GM13977 (cell line): ENCODE measurements at places on chromosomes 7 and 10.

DNA sequence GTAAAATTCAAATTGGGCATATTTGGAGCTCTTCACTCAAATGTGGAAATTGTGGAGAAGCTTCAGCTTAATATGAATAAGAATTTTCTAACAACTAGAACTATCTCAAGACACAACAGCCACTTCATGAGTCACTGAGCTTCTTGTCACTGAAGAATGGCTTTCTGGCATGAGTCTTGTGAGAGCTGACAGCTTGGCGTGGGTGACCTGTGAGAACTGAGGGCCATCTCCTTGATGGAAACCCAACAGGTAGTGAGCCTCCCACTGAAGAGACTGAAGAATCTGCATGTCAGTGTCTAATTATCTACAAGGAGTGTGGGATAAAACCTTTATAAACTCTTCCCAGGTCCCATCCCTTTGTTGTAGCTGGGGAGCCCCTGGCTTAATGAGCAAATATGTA, 66.0 kb downstream of the CLEC2L start:
- no peak for DNase-seq

DNA sequence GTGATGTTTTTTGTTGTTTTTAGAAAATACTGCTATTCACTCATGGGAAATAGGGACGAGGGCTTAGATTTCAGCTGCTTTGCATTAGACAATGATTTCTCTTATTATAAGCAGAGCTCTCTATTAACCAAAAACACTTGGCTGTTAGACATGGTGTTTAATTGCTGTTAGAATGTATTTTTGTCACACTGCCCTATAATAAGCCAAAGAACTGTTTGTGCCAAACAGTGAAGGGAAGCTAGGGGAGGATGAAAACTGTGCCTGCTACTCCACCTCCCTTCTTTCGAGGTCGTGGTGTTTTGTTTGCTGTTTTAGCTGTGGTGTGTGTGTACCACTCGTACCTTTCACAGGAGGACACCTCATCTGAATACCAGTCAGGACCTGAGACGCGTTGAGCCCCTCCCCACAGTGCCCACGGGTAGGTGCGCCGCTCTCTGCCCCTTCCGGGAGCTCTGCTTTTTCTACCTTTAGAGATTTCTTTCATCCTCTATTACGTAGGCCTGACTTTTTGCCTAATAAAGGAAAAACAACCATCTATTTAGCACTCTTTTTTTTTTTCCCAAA, 57.9 kb downstream of the CUX1 start:
- no peak for DNase-seq

- no peak for DNase-seq
These were observed 18.1 kb upstream of the CNNM2 start for GRCh38 chr10:102900006-102900405.

DNA sequence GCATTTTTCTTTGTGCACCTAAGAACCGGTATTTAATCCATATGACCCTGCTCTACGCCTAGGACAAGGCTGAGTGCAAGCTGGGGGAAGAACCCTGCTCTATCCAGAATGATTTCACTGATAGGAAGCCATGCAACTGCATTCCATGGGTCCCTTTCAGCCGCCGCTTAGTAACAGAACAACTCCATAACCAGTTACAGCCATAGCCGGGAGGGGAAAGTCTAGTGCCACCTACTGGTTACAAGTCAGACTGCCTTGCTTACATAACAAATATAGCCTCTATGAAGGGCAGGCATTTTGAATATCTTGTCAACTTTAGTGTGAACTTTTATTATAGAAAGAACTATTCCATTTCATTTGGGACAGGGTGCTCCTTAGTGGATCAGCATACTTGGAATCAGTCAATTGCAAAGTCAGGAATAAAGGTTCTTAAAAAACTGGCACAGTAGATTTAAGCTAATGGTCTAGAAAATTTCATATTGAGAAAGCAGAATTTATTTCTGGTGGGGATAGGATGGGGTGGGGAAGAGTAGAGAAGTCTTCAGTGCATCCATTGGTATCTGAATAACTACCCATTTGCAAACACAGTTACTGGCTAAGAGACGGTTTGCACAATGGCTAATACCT, 521.7 kb downstream of the ADRA2A start:
- peak; percentile 53 for DNase-seq

- DNase-seq = no peak
These were observed 157.3 kb upstream of the ADCY1 start for GRCh38 chr7:45416846-45417245.

DNA sequence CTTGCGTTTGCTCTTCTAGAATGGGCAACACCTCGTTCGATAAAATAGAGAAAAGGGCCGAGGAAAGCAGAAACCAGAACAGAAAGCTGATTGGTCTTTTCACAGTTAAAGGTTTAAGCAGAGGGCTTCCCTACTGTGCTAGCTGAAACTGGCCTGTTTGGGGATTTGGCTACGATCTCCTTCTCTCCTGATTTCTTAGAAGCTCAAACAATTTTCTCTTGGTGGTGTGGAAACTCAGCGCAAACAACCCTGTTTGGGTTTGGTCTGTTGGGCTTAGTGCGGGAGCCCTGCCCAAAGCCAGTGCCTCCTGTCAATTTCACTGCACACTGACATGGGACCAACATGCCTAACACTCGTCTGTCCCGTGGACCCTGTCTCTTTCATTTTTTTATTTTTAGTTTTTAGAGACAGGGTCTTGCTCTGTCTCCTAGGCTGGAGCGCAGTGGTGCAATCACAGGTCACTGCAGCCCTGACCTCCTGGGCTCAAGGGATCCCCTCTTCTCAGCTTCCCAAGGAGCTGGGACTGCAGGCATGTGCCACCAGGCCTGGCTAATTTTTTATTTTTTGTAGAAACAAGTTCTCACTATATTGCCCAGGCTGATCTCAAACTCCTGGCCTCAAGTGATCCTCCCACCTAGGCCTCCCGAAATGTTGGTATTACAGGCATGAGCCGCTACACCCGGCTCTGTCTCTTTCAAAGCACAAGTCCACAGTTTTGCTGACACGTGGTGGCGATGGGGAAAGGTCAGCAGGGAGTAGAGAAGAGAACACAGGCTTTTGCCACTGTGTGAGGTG, 16.5 kb upstream of the BNIP3 start:
- no peak for DNase-seq

GRCh38 chr7:116598278-116598677, 73.4 kb downstream of the CAV1 start:
- no peak for DNase-seq

GRCh38 chr10:28838908-28839307, 161.6 kb downstream of the BAMBI start:
- DNase-seq = no peak

GRCh38 chr10:102163342-102163989, 11.3 kb downstream of the NOLC1 start:
- DNase-seq = no peak

DNA sequence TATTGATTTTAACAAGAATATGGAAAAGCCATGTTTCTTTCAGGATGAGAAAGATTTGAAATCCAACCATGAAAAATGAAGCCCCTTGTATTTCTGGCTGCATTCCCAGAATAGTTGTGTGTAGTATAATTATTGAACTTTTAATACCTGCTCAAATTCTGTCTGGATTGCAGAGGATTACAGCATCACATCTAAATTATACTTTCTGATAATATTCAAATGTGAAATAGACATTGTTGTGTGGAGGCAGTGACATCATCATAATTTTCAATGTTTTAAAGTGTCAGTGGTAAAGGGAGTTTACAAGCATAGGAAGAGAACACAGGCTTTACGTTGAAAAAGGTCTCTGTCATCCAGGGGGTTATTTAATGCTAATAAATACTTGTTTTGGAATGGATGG, 93.4 kb downstream of the POLL start:
- no peak for DNase-seq

DNA sequence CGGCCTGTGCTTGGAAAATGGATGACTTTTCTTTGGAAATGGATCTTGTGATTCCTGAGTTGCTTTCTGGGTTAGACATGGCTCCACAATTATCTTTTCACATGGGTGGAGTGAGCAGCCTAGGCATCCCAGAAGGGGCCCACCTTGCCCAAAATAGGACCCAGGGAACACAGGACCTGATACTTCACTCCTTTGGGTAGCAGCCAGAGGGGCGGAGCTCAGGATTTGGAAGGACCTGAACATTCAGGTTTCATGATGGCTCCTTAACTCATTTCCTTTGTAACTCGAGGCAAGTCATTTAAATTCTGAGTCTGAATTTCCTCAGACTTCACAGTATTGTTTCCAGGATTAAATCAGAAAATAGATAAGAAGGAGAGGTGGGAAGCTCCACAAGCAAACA, 178.3 kb upstream of the ZMIZ1 start:
- no peak for DNase-seq

GRCh38 chr7:35424869-35425495, 171.1 kb upstream of the TBX20 start:
- DNase-seq = peak; percentile 76

DNA sequence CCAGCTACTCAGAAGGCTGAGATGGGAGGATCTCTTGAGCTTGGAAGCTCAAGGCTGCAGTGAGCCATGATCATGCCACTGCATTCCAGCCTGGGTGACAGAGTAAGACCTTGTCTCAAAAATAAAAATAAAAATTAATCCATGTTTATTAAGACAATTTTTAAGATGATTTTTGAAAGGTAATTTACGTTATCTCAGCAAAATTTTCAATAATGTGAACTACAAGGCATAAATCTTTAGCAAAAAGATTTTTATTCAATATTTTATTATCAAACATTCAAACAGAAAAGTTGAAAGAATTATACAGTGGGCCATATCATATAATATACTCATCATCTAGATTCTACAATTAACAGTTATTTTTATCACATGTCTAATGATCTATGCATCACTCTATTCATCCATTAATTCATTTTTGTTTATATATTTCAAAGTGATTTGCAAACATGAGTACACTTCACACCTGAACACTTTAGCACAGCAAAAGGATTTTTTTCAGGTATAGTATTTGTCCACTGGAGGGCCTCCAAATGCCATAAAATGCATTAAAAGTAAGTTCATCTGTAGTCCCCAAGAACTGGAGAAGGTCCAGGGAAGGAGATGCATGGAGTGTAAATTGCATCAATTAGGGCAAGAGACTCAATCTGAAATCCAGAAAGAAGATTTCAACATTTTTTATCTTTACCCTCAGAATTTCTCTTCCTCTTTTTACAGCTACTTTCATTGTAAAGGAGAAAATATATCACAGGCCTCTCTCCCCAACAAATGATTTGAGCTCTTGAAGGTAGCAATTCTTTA, 38.6 kb upstream of the RSBN1L start:
- peak; percentile 46 for DNase-seq

DNA sequence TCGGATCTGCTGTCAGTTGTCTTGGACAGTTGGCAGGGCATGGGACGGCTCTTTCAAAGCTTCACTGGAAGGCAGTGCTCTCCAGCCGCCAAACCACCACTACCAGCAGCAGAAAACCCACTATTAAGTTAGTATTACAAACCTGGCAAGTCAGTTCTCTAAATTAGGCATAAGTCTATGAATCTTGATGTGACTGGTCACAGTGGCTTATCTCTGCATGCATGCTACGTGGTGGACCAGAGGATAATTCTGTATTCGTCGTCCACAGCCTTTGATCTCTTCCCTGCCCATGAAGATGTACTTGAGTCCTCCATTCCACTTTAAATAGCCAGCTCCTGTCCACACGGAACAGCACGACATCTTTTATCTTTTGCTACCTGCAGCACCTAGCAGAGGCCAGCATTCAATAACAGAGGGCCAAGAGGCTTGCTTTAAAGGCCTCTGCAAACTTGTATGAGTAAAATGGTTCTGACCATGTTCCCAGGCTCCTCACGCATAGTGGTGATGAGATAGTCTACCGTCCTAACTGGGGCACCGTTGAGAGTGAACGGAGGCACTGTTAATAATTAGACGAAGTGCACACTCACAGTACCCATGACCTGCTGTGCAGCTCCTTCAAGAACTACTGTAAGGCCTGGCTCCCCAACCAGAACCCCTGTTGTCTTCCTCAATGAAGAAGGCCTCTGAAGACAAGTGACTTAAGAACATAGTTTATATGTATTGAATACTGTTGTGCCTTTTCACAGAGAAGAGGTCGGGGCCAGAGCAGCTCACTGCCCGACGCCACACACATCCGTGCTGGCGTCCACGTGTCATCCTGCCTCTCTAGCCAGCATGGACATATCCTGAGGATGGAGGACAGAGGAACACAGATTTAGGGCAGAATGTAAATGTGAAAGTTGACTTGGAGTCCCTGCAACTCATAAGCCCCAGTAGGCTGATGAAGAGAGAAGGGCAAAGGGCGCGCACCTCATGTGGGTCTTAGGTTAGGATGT, 1.0 kb downstream of the GPR146 start:
- no peak for DNase-seq
